GM12891 (cell line): ENCODE measurements at places on chromosomes 6 and 20.

DNA sequence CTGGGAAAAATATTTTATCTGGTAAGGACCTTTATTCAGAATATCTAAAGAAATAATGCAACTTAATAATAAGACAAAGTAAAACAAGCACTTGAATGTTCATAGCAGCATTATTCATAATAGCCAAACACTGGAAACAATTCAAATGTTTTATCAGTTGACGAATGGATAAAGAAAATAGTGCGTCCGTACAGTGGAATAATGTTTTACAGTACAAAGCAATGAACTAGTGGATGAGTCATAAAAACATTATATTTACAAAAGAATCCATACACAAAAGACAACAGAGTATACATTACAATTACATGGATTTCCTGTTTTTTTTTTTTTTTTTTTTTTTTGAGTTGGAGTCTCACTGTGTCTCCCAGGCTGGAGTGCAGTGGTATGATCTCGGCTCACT lies 12.7 kb downstream of the SMAP1 start:
- no peak for DNase-seq

- DNase-seq = no peak
Observed at GRCh38 chr6:24692848-24693592, 25.9 kb downstream of the C6orf62 start.

- no peak for DNase-seq
Observed at GRCh38 chr6:91106083-91106482, 519.2 kb upstream of the MAP3K7 start.

DNA sequence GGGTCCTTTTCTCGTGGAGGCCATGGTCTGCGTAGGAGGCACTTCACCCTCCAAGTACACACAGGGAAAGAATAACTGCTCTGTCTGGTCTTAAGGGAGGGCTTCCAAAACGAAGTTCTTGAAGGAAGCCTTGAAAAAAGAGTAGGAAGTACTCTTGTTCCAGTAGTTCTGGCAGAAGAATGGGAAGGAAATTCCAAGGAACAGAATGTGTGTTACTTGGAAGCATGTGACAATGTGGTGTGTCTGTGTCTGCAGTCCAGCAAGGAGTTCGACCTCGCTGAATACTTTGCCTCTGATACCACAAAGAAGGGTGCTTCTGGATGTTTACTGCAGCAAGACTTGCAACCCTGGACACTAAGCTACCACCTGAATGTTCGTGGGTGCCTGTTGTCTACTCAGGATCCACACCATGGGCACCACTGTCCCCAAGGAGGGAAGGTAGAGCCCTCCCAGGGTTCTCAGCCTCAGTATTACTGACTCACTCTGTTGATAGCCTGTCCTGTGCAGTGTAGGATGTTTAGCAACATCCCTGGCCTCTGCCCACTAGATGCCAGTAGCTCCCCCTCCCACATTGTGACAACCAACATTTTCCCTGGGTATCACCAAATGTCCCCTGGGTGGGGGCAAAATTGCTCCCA lies 471.6 kb upstream of the CDH4 start:
- no peak for DNase-seq

DNA sequence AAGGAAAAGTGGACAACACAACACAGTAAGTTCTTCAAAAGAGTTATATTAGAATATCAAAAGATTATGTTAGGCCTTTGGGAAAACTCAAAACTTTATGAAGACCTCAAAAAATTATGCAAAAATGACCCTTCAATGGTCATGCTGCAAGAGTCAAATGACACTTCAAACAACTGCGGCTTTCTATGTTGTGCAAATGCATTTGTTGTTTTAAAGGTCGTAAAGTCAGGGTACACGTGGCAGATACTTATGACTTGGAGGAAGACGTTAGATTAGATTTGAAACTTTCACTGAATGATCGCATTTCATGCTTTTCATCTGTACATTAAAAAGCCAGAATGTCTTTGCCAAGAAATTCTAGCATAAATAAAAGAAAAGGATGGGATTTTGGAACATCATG lies 31.4 kb downstream of the BCAS1 start:
- DNase-seq = no peak
